Right cardiac atrium (tissue), 5 donors: ENCODE measurements at places on chromosomes 3 and 15. TPM values are rescaled to one million over a fixed set of nuclear protein-coding genes. Genes with fewer than 3 reads are reported as not detected.

- no peak for DNase-seq
Measured at GRCh38 chr15:70262171-70262570, 164.5 kb upstream of the TLE3 start.

- DNase-seq, result no peak
Measured at GRCh38 chr15:97168704-97169475, 791.6 kb upstream of the ARRDC4 start.

The GOLGA6L7 gene
- total RNA-seq, result not detected

DNA sequence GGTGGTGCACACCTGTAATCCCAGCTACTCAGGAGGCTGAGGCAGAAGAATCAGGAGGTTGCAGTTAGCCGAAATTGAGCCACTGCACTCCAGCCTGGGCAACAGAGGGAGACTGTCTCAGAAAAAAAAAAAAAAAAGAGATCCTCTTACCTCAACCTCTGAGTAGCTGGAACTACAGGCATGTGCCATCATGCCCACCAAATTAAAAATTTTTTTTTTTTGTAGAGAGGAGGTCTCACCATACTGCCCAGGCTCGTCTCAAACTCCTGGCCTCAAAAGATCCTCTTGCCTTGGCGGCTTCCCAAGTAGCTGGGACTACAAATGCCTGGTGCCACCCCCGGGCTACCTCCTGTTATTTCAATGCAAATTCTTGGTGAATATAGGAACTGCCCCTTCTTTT is 1.5 kb downstream of the UMPS start:
- no peak for DNase-seq

DNA sequence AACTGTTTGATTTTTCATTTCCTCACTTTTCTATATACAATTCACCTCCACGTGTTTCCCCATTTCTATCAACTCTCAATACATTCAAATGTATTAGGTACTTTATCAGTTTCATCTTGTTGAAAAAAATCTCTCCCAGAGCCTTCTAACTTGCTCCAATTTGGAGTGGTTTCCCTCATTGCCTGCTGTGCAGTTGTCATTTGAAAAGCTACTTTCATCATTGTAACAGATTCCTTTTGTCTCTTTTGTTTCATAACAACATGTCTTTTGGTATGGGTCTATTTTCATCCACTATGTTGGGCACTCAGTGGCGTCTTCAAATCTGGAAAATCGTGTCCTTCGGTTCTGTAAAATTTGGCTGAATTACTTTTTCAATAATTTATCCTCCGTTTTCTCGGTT is 75.0 kb downstream of the NR2E3 start:
- no peak for DNase-seq

- no peak for DNase-seq
Measured at GRCh38 chr3:30141178-30141581, 465.2 kb upstream of the TGFBR2 start.

DNA sequence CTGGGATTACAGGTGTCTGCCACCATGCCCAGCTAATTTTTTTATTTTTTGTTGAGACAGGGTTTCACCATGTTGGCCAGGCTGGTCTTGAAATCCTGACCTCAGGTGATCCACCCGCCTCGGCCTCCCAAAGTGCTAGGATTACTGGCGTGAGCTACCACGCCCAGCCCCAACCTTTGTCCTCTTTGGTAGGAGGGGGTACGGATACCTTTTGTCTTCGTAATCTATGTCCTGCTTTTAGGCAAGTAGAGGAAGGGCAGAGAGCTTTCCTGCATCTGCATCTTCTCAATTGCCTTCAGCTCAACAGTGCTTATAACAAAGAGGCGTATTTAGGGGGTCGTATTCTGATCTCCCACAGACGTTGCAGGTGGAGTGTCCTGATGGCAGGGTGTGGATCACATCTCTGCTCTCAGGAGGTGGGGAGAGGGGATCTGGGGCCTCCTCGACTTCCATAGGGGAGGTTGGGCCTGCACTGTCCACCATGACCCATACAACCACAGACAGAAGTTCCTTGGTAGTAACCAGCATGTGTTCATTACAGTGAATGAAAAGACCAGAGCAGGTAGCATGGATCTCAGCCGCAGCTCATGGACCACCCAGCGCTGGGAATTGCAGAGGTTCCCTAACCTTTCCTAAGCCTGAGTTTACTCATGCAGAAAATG is 21.4 kb upstream of the KCTD6 start:
- DNase-seq, result no peak

GRCh38 chr3:99753268-99753975 is 64.2 kb upstream of the CMSS1 start:
- DNase-seq, result peak; percentile 28

DNA sequence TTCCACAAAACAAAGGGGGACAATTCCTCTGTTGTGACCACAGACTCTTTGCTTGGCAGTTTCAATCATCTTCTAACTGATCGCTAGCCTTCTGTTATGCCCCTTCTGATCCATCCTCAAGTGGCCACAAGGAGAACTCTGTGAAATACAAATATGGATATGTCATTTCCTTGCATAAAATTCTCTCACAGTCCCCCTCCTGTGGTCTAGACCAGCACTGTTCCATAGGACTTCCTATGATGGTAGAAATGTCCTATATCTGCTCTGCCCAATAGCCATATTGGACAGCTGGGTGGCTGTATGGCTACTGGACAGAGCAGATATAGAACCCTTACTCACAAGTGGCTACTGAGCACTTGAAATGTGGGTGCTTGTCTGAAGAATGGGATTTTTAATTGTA is 25.9 kb upstream of the SNRK start:
- DNase-seq, result no peak

The KIF7 gene
- 6.2 TPM for total RNA-seq

DNA sequence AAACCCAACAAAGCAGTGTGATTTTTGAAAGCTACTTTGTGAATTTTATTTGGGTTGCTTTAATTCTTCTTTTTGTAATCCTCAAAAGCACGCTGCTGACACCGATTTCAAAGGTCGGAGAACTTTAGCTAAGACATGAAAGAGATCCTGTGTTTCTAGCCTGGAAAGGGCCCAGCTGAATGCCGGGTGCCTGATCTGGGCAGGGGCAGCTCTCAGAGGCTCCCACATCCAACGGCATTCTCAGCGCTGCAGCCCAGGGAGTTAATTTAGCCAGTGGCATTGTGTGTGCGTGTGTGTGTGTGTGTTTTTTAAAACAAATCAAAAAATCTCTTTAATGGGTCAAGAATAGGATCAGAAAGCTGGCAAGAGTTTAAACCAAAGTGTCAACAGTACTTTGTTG is 6.6 kb downstream of the RBP1 start:
- DNase-seq, result no peak

The RGMA gene
- 13.4 TPM for total RNA-seq

The CLDN16 gene
- total RNA-seq, result not detected

- DNase-seq, result no peak
Measured at GRCh38 chr3:62323241-62323640, 50.1 kb downstream of the FEZF2 start.

- DNase-seq, result peak; percentile 43
Measured at GRCh38 chr3:22928216-22929110, 274.7 kb upstream of the UBE2E2 start.

DNA sequence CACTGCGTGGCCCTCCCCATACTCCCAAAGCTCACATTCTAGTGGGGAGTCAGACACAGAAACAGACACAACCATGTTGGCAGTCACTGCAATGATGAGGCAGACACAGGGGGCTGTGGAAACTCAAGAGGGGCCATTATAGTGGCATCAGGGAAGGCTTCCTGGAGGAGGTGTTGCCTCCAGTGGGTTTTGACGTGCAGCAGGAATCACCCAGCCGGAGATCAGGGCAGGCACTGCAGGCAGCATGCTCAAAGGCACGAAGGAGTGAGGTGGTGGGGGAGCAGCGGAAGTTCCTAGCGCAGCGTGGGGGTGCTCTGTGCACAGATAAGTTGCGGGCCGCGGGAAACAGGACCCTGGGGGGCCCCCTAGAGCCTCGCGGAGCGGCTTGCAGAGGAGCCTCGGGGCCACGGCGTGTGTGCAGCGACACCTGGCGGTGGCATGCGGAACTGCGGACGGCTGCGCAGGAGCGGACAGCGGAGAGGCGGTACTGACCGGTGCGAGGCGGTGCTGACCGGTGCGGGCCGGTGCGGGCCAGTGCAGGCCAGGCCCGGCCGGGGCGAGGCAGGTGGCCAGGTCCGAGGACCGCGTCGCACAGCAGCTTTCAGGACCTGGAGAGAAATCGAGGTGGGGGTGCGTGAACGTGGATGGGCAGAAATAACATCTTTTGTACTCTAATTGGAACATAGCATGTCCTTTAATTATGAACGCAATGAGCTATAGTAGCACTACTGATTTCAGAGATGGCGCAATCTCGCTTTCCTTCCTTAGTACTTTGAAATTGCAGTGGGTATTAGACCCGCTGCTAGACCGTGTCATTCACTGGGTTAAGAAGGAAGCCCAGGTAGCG is 101.5 kb downstream of the FBLN2 start:
- peak; percentile 74 for DNase-seq

DNA sequence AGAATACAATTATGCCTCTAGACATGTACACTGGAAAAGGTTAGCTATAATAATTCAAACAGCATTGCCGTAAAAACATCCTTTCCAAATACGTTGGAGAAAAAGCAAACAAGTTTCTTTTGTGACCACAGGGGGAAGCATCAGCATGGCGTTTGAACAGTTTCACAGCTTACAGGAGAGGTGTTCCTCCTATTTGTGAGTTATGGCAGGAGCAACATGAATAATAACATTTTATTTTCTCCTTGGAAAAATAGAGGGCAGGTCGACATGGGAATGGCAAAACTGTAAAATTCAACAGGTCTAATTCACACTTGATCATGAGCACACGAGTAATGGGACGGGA is 39.7 kb upstream of the GADL1 start:
- no peak for DNase-seq

GRCh38 chr15:95196176-95196915 is 965.0 kb downstream of the MCTP2 start:
- no peak for DNase-seq

DNA sequence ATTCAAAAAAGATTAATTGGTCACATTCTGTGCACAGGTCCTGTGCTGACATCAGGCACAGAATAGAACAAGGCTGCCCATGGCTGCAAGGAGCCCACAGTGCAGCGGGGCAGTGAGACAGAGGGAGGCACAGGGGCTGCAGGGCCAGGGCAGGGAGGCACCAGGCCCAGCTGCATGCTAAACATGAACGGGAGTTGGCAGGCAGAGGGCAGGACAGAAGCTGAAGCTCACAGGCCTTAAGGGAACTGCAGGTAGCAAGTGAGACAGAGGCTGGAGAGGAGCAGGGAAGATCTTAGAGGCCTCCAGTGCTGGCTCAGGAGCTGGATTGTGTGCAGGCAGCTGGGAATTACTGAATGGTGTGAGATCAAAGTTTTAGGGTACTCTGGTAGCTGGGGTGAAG is 26.2 kb downstream of the IDH3A start:
- no peak for DNase-seq

DNA sequence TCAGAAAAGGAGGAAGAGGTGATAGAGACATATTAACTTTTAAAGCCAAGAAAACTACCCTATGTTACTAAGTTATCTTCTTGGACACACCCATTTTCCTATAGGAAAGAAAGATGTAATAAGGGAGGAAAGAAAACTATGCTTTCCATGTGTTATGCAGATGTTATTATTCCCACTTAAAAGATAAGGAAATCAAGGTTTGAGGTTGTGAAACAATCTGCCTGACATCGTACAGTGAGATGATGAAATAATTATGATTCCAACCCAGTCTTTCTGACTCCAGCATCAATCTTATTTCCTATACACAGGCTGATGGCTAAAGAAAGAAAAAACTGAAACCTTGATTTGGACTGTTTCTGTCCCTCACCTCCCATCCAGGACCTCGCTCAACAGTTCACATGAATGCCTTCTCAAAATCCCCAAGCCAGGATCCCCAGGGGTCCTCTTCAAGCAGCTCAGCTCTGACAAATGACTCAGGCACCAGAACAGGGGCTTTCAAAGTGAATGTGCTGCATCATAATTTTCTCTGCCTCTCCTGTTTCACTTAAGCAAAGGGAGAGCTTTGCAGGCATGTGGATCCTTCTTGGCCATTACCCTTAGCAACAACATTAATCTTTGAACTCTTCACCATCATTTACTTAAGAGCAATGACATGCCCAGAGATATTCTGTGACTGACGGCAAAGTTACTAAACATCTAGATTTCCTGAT is 12.4 kb upstream of the EID1 start:
- DNase-seq, result no peak
